ENCODE measurements at places on chromosomes 6 and 20. TPM values are rescaled to one million over a fixed set of nuclear protein-coding genes. Genes with fewer than 3 reads are reported as not detected.

DNA sequence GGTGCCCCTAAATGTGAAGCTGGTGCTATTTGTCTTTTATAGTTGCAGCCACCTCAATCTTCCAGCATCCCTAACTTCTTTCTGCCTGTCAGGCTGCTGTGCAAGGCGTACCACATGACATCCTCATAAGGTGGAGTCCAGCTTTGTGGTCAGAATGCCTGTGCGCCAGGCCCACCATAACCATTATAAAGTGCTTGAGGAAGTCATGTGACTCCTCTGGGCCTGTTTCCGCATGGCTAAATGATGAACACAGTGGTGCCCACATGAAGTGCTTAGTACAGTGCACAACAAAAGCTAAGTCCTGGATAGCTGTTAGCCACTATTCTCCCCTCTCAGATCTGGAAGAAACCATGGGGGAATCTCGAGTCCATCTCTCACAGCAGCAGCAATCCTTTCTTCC lies 75.6 kb downstream of the INSM1 start:
- DNase-seq = no peak

- DNase-seq = peak; percentile 67
Measured at GRCh38 chr20:11008444-11009033, 334.7 kb upstream of the JAG1 start.

GRCh38 chr20:41029150-41029901 lies 704 bp downstream of the TOP1 start:
- peak; percentile 47 for DNase-seq

DNA sequence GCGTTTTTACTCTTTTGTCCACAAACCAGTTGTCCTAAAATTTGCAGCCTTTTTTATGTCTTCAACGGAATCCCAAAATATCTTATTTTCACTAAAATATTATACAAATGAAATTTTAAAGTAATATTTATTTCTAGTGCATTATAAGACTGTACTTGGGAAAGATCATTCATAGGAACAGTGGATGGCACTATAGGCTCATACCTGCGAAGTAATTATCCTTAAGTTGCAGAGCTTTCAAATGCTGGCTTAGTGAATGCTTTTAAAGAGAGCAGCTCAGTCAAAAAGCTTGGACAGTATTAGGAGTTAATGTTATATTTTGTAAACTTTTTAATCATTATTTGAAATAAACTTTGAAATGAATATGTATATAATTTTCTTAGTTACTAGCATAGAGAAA lies 254.9 kb downstream of the CDKAL1 start:
- no peak for DNase-seq

GRCh38 chr20:46207793-46208192 lies 89.7 kb downstream of the CD40 start:
- no peak for DNase-seq

DNA sequence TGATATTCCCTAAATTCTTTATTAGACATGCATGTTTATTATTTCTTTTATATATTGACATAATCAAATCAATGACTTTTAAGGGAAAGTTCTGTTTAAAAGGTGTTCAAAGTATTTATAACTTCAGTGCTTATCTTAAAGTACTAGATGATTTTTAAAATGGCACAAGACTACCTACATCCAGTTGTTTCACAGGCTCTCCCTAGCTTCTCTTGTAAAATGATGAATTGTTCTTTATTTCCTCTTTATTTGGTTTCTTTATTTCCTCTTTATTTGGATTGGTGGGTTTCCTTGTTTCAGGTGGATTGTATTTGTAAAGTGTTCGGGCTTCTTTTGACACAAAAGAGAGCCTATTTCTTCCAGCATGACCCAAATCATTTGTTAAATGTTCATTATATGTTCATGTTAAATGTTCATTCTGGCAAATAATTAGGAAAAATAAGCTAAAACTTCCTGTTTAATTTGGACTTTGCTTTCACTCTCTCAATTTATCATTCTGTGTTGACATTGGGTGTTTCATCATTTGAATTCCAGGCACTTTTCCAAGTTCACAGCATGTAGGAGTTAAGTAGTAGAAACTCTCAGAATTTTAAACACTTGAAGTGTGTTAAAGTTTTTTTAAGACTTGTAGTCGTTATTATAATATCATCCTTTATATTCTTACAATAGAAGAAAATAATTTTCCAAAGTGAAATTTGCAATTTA lies 24.6 kb downstream of the MLIP start:
- DNase-seq = peak; percentile 94

DNA sequence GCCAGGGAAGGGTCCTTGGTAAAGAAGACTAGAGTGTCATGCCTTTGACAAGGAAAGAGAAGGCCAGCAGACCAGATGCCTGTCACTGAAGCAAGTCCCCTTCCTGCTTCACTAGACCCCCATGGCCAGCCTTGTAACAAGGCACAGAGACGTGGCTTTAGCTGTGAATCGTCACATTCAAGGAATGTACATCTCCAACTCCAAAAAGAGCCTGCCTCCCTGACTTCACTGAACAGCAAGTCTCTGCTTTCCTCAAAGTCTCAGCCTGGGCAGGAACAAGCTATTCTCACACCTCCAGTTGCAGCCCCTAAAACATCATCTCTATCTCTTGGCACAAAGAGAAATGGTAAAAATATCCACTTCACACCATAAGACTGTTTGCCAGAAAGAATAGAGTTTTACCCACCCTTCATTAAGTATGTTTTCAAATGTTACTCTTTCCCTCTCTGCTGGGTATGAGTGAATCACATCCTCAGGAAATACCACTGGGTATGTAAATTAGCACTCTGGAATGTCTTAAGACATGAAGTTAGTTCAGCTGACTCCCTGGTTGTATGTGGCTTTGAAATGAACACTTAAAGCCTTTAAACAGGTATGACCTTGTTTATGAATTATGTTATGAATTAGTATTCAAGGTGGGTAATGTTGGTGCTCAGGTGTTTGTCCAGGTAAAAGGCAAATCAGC lies 46.4 kb upstream of the NT5E start:
- DNase-seq = peak; percentile 95

DNA sequence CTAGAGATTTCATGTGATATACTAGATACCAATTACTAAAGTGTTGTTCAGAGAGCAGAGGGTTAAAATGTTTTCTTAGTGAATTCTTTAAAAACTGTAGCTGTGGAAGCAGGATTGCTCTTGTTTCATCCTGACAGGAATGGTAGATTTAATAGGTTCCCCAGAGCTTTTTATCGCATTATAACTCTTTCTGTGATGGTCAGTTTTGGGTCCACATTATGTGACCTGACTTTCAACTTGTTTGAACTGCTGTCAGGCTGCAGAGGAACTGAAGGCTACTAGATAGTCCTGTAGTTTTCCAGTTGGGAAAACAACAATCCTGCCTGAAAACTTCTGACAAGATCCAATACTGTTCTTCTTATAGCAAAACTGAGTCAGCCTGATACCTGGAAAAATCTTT lies 329.3 kb upstream of the FLRT3 start:
- no peak for DNase-seq

DNA sequence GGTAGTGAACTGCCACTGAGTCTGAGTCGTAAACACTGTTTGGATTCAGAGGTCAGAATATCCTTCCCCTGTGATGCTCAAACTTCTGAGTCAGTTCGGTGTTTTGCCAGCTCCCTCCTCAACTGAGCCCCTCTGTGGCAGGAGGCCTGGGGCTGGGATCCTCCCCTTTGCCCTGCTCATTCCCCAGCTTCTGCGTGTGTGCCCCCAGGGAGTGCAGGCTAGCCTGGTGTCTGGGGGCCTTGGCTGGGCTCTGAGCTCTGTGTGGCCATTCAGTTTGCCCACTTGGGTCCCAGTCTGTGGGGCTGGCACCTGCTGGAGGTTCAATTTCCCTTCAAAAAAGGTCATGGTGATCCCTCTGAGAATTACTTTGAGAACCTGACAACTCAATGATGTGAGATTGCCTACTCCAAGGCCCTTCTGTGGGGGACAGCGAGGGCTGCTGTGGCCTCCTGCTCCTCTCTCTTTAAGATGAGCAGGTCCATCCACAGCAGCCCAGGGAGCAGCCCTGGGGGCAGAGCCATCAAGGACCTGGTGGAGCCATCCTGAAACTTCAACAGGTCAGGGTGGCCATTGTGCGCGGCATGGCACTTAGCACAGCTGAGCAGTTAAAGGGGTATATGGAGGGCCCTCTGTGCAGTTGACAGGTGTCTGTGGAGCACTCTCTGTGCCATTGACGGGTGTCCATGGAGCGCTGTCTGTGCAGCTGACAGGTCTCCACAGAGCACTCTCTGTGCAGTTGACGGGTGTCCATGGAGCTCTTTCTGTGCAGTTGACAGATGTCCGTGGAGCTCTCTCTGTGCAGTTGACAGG lies 147.2 kb downstream of the SYCP2 start:
- DNase-seq = no peak

- no peak for DNase-seq
Measured at GRCh38 chr6:41467627-41468404, 78.4 kb upstream of the FOXP4 start.

DNA sequence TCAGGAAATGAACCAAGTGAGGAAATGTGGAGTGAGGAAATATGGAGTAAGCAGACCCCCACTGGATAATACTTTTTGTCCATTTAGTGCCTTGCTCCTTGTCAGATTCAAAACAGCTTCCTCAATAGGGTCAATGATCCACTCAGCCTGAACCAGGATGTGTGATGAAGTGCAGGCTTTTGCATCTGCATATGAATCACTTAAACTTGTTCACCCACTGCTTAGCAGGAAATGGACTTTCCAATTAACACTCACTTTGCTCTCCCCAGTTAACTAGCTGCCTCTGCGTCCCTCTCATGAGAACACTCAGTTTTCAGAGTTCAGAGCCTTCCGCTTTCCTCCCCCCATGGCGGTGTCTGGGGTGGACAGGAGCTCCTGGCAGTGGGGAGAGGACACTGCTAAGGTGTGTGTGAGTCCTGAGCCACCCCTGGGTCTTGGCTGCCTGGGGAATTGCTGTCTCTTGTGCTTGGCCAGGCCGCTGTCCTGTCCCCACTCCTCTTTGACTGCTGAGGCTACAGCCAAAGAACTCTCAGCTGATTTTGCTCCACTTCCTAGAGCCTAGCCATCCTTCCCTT lies 621.8 kb downstream of the CDH26 start:
- peak; percentile 60 for DNase-seq

Gene MUC21
- total RNA-seq = not detected

Gene SLC17A3
- not detected for total RNA-seq

Gene C6orf58
- 0.64 TPM for total RNA-seq

Gene C20orf141
- total RNA-seq = not detected

Gene RRAGD
- total RNA-seq = 10.6 TPM

Measured in A673 (cell line).